Frontal cortex (tissue), 4 donors: ENCODE measurements at places on chromosomes 12 and 14.

- no peak for DNase-seq
Measured at GRCh38 chr14:102827716-102828115, 50.5 kb downstream of the TRAF3 start.

GRCh38 chr14:45651890-45652289 lies 398.9 kb upstream of the MIS18BP1 start:
- DNase-seq: no peak

DNA sequence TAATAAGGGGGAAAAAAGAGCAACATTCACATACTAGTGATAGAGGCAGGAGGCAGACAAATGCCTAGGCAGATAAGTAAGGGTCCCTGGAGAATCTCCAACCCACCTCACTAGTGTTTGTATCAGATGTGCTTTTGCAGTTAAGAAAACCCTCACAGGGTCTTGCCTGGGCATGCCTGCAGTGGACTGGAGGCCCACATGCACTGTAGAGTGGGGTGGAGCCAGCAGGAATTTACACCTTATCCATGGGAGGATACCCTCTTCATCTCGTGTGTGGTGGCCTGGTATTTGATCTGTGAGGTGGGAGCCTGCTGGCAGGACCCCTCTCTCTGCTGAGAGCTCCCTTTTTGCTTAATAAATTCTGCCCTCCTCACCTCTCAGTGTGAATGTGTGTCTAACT lies 238.0 kb upstream of the SLC16A7 start:
- no peak for DNase-seq

GRCh38 chr12:85516667-85517325 lies 236.8 kb downstream of the ALX1 start:
- no peak for DNase-seq

- no peak for DNase-seq
Measured at GRCh38 chr12:76921100-76921471, 42.3 kb upstream of the CSRP2 start.

- no peak for DNase-seq
Measured at GRCh38 chr14:42173206-42173605, 566.5 kb downstream of the LRFN5 start.

- no peak for DNase-seq
Measured at GRCh38 chr12:95838125-95838524, 20.6 kb upstream of the SNRPF start.

DNA sequence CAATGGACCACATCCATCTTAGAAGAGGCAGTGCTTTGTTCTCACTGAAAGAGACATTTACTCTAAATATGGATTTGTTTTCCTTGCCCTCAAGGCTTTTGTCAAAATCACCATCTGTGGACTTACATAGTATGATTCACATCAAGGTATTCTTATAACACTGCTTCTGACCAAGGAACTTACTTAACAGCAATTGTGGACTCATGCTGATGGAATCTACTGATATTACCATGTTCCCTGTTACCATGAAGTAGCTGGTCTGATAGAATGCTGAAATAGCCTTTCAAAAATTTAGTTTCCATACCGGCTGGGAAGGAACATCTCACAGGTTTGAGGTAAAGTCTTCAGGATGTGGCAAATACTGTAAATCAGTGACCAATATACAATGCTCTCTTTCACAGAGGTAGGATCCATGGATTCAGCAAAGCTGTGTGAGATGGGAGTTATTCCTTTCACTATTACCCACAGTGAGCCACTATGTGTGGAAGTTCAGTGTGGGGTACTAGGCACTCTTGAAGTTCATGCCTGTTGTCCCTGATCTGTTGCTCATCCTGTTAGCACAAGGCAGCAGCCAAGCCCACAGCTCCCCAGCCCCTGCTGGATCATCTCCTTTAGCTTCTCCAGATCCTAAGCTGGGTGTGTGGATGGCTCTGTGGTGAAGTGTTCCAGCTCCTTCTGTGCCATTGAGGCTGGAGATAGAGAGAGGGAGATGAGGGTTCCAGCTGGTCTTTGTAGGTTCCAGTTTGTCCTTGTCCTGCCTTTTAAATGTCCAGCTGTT lies 126.4 kb downstream of the ATP23 start:
- no peak for DNase-seq

DNA sequence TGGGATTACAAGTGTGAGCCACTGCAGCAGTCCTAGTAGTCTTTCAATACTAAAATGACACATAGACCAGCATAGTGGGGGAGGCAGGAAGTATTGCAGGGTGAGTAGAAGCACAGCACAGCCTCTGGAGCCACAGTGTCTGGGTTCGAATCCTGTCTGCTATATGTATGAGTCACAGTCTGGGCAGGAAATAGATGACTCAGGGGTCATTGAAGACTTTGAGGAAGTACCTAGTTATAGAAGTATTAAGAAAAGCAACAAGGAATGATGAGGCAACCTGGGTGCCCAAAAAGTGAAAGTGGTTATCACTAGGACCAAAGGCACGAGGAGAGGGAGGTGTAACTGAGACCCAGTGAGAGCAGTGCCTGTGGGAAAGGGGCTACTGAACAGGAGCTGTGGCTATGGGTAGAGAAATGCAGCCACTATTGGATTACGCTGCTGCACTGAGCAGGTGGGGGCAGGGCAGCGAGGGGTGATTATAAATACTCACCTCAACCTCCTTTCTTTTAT lies 124.0 kb downstream of the PDE3A start:
- no peak for DNase-seq

DNA sequence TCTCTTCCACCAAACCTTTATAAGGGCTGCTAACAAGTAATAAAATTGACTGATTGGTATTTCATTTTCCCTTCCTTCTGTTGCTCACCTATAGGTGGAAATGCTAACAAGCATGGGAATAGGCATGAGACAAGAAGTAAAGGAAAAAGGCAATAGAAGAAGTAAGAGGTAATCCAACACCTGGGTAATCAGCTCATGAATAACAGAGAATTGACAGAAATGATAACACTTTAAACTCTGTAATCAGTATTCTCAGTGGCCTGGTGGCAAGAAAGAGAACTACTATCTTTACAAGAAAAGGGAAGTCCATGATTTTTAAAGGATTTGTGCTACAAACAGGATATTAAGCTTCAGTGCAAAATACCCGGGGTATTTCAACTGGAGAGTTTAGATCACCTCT lies 737.8 kb downstream of the RERGL start:
- DNase-seq: no peak

GRCh38 chr12:55715833-55716581 lies at the start of gene BLOC1S1:
BLOC1S1 (plus strand) TSS chr12:55716046; CDS start chr12:55716052, 6 bp downstream.
- DNase-seq: peak; percentile 84

DNA sequence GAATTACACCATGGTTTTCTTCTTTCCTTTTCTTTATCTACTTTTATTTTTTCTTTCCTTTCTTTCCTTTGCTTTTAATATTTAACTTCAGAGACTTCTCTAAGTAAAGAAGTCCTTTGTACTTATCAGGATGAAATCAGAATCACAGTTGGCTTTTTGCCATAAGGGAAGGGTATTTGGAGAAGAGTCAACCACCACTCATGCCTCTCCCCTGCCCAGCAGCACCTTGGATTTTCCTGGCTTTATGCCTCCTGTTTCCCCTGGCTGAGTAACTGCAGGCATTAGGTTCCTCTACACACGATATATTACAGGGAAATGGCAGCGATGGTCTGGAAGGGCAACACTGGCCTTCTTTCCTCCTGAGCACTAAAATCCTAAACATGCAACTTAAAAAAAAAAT lies 266.4 kb upstream of the CAND1 start:
- DNase-seq: no peak

- DNase-seq: no peak
Measured at GRCh38 chr12:93183940-93184671, 193.6 kb upstream of the NUDT4 start.

GRCh38 chr12:116138781-116139180 lies 138.7 kb downstream of the MED13L start:
- DNase-seq: no peak

DNA sequence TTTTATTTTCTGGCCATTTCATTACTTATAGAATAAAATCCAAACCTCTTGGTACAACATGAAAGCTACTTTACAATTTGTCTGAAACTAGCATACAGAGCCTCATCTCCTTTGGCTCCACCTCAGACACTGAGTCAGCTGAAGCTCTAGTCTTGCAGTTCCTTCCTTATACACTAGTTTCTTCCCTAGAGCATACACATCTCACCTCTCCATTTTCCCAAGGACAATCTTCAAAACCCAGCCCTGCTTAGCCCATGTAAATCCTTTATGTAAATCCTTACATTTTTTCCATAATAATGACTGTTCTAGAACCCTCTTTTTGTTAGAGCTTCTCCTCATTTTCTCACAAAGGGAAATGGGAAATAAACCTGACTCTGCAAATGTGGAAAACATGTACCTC lies 463.4 kb downstream of the SLC16A7 start:
- DNase-seq: no peak

GRCh38 chr12:114668151-114668885 lies 15.7 kb downstream of the TBX3 start:
- peak; percentile 86 for DNase-seq

DNA sequence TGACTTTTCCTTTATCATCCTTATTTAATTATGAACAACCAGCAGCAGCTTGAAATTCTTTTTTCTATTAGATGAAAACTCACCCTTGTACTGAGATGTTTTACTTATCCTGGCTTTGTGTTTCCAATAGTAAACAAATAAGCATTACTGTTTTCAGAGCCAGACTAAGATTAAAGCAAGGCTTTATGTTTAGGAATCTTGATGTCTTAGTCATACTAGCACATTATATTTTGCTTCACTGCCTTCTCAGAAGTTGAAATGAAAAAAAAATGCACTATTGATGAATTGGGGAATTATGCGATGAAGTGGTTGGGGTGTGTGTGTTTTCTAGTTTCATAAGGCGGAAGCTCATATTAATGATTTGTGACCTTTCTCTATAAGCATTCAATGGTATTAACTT lies 301.2 kb upstream of the E2F7 start:
- DNase-seq: no peak

- DNase-seq: no peak
Measured at GRCh38 chr12:3770891-3771290, 18.0 kb upstream of the CRACR2A start.

- no peak for DNase-seq
Measured at GRCh38 chr14:98233656-98234055, 1038.3 kb downstream of the BCL11B start.

- no peak for DNase-seq
Measured at GRCh38 chr14:82182646-82183045, 649.0 kb upstream of the SEL1L start.

DNA sequence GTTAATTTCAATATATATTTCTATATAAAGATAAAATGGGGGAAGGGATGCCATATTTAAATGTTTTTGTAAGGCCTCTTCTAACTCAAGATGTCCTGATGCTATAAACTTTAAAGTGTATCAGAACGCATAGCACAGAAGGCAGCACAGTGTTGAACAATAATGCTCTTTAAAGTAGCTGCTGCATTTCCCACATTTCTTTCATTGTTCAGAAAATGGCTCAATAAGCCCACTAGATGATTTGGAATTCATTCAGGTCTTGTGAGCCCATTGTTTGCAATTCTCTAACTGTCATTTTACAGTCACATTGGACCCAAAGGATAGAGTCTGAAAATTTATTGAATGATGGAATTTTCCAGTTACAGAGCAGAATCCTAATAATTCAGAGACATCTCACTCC lies 64.0 kb upstream of the PCED1B start:
- no peak for DNase-seq

DNA sequence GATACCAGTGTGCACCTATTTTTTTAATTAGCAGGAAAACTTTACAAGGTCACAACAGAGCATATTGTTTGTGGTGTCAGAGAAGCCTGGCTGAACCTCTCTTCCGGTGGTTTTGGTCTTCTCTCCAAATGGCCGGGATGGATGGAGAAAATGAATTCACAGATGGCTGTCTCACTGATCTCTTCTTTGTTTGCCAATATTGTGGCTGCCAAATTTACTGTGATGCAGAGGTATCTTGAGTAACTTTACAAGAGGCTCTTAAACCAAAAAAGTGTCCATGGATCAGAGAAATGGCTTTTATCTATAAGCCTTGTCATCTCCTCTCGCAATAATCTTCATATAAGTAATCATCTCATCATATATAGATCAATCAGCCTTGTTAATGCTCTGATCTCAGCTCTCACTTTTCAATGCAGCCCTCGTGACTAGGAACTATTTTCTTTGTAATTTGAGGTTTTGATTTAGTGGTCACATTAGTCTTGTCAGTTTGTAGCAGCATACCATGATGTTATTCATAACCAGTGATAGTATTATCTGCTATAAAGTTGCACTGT lies 308.1 kb downstream of the EGLN3 start:
- DNase-seq: no peak

DNA sequence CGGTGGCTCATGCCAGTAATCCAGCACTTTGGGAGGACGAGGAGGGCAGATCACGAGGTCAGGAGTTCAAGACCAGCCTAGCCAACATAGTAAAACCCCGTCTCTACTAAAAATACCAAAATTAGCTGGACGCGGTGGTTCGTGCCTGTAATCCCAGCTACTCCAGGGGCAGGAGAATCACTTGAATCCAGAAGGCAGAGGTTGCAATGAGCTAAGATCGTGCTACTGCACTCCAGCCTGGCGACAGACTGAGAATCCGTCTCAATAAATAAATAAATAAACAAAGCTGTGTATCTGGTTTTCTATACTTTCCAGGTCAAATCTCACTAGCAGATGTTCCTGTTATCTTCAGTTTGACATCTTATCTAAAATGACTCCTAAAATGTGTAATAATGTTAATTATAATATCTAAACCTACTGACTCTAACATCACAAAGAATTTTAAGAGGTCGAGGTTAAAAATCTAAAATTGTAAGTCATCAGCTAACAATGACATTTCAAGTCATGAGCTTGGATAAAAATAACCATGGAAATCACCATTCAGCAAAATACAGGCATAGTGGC lies 2.4 kb upstream of the SRP54 start:
- DNase-seq: no peak

DNA sequence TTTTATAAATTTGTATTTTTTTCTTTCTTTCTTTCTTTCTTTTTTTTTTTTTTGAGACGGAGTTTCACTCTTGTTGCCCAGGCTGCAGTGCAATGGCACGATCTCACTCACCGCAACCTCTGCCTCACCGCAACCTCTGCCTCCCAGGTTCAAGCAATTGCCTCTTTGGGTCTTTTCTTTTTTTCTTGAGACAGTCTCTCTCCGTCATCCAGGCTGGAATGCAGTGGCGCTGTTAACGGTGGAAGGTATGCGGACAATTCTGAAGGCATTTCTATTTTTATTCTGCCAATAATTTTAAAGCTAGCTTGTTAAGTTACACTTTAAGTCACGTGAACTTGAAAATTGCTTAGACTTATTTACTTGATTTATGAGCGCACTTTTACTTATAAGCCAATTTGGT lies 8.8 kb upstream of the PHC1 start:
- no peak for DNase-seq

- DNase-seq: no peak
Measured at GRCh38 chr12:23555825-23556207, 393.7 kb downstream of the SOX5 start.

DNA sequence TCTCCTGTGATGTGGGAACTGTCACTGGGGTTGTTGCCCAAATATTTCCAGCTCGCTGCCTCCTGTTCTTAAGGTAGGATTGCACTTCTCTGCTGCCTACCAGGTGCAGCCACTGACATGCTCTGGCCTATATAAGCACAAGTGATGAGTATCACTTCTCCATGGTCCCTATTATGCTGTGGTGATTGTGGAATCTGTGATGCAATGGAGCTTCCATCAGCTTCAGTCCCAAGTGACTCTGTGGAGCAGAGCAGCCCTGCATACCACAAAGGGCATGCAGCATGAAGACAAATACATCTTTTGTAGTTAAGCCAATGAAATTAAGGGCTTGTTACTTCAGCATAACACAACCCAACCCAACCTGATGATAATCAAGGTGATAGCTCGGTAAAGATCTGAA lies 43.5 kb downstream of the CKAP4 start:
- DNase-seq: no peak

- no peak for DNase-seq
Measured at GRCh38 chr14:39880106-39880695, 448.0 kb upstream of the FBXO33 start.
